Fibroblast of skin of back (primary cell): ENCODE measurements at places on chromosomes 13 and 19.
A peak's percentile ranks its signal among the peaks of the same experiment; 100 is the strongest.

- no peak for DNase-seq
These were observed 1775.7 kb downstream of the PCDH9 start for GRCh38 chr13:65454403-65454802.

DNA sequence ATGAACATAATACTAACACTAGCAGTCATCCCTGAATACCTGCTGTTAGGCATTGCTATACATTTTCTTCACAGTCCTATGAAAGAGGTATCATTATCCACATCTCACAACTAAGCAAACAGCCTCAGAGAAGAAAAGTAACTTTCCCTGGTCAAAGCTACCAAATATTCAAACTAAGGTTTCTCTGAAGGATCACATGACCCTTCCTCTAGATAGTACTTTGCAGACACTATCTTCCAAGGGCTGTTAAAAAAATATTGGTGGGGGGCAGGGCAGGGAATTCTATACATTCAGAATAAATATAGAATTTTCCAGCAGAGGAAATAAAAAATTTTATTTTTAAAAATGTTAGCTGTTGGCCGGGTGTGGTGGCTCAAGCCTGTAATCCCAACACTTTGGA is 3.1 kb downstream of the SLC25A30 start:
- no peak for DNase-seq

GRCh38 chr13:51584731-51585672 is 740 bp downstream of the WDFY2 start:
- peak; percentile 51 for DNase-seq

DNA sequence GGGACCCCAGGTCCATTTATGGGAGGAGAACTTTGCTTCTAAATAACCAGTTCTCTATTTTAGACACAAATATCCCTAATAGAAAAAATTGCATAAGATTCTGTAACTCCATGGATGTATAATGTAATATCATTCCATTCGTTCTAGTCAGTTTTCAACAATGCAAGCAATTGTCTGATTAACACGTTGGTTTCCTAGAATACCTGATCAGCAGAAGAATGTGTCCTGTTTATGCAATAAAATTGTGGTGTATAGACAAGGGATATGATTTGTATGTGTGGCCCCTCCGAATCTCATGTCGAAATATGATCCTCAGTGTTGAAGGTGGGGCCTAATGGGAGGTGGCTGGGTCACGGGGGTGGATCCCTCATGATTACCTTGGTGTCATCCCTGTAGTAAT is 62.1 kb downstream of the RUBCNL start:
- DNase-seq = peak; percentile 50

DNA sequence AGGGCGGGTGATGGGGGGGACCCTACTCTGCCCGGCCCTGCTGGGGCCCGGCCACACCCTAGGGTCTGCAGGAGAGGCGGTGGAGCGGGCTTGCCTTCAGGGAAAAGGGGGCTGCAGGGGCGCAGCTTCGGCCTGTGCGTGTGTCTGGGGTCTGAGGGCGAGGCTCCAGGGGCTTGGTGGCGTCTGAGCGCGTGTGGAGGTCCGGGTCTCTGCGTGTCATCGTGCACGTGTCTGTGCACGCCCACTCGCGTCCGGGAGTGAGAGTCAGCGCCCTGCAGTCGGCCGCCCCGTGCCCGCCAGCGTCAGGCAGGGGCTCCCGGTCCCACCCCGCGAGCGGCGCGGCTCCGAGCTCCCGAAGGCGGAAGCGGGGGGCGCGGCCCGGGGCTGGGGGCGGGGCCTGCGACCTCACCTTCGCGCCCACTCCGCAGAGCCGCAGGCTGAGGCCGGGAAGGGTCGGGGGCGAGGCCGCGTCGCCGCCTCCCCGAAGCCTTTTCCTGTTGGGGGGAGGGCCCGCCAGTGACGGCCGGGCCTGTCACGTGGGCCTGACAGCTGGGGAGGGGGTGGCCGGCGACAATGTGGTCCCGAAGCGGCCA is at the start of gene ARHGAP45:
TSS of gene ARHGAP45 (plus strand) at position 420 of the 593 bp plus-strand sequence. CDS start 239 bp downstream, outside the sequence.
- no peak for DNase-seq

DNA sequence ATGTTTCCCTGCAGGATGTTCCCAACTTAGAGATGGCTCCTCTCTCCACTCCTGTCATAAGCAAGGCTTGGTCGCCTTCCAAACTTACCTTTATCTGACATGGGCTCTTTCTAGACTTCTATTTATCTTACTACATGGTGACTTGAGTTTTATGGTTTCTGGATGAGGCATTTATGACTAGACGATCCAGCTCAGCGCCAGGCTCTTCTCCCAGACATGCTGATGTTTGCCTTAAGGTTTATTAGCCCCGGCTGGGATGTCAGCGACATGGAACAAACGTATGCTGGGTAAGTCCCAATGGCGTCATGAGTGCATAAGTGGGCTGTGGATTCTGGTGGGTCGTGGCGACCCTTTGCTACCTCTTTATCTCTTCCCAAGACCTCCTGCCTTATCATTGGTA is 39.8 kb upstream of the SLC15A1 start:
- DNase-seq = no peak

GRCh38 chr19:3760871-3761361 is 576 bp downstream of the APBA3 start:
- DNase-seq = no peak

GRCh38 chr19:32870981-32871451 is 1.4 kb upstream of the SLC7A9 start:
- no peak for DNase-seq

GRCh38 chr19:2629491-2630351 is 72.8 kb downstream of the GNG7 start:
- no peak for DNase-seq

DNA sequence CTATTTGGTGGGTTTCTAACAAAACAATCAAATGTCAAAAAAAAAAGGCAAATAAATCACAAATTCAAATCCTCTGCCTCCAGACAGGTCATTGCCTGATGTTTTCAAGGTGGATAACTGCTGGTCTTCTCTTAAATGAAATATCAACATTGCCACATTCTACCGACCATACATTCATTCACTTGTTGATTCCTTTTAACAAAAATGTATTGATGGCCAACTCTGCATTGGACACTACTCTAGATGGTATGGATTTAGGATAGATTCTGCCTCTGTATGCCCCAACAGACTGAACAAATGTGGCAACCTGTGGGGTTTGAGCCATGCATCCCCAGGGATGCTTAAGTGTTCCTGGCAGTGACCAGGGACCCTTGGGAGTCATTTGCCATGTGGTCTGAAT is 87.6 kb upstream of the STK24 start:
- no peak for DNase-seq

- no peak for DNase-seq
These were observed 16.0 kb downstream of the PRKCSH start for GRCh38 chr19:11451327-11451870.

DNA sequence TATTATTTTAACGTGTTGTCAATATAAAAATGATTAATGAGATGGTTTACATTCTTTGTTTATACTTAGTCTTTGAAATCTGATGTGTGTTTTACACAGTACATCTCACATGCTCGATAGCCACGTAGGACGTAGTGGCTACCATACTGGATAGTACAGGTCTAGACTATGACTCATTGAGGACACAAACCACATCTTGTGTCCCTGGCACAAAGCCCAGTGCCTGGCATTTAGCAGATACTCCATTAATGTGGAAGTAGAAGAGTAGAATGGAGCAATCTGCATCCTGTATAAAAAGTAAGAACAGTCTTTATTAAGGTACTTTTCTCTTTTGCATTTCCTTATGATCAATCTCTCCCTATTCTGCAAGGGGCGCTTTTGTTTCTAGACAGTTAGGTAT is 49.0 kb upstream of the FRY start:
- DNase-seq = peak; percentile 95

DNA sequence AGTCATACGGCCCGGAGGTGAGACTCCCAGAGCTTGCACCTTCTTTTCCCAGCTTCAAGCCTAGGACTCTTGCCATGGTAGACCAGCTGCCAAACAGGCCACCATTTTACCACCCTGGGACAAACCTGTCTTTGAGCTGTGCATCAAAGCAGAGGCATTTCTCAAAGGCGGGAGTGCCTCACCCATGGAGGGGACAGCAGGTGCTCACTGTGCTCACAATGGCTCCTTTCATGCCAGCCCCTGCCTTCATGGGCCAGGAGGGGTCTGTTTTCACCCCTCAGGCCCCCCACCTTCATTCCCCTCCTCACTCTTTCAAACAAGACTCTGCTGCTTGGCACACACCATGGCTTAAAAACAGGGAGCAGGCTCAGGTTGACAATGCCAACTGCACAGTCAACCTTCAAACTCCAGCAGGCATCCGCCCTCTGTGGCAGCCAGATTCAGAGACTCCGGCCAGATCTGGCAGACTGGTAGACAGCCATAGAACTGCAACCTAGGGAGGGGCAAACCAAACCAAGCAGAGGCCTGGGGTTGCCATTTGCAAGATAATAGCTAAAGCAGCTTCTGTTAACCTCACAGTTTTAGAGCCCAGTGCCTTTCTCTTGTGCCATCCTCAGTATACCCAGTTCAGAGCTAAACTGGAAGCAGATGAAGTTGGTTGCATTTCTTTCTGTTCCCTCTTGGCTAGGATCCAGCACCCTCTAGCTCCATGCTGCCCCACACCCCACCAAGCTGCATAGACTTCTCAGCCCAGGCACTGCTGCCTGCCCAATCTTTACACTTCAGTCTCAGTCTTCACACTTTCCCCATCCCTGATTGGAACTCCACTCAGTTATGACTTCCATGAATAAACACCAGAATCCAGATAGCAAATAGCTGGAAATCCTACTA is 93.9 kb upstream of the SPATA13 start:
- DNase-seq = no peak

DNA sequence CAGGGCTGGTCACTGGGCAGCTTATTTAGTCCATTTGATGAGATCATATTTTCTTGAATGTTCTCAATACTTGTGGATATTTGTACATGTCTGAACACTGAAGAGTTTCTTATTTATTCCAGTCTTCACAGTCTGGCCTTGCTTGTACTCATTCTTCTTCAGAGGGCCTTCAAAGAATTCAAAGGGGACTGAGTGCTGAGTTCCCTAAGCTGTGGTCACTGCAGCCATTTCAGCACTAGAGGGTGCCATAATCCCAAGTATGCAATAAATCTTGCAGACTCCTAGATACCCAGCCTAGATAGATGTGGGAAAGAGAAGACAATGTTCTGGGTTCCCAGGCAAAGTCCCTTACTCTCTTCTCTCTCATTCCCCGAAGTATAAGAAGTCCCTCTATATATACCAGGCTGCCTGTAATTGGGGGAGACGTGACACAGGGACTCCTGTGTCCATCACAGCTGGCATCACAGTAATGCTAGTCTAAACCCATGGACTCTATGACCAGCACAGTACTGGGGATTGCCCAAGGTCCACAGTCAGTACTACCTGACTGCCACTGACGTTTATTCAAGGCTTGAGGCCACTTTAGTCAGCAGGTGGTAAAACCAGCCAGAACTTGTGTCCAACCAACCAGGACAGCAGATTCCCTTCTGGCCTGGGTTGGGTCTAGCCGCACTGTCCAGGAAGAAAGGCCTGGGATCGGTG is 8.9 kb upstream of the VN1R1 start:
- peak; percentile 41 for DNase-seq

- DNase-seq = no peak
These were observed 1.8 kb downstream of the ABHD13 start for GRCh38 chr13:108220041-108220440.

- DNase-seq = no peak
These were observed 11.9 kb downstream of the SNRPA start for GRCh38 chr19:40762754-40763470.

- DNase-seq = peak; percentile 64
These were observed at the start of gene GSX1 for GRCh38 chr13:27792393-27793218. TSS of gene GSX1 (plus strand) at chr13:27792483. CDS start at chr13:27792691, 208 bp downstream.

- DNase-seq = peak; percentile 42
These were observed 112.4 kb upstream of the RNF113B start for GRCh38 chr13:98289339-98289945.

GRCh38 chr13:92122186-92122853 is 723.9 kb downstream of the GPC5 start:
- DNase-seq = no peak

DNA sequence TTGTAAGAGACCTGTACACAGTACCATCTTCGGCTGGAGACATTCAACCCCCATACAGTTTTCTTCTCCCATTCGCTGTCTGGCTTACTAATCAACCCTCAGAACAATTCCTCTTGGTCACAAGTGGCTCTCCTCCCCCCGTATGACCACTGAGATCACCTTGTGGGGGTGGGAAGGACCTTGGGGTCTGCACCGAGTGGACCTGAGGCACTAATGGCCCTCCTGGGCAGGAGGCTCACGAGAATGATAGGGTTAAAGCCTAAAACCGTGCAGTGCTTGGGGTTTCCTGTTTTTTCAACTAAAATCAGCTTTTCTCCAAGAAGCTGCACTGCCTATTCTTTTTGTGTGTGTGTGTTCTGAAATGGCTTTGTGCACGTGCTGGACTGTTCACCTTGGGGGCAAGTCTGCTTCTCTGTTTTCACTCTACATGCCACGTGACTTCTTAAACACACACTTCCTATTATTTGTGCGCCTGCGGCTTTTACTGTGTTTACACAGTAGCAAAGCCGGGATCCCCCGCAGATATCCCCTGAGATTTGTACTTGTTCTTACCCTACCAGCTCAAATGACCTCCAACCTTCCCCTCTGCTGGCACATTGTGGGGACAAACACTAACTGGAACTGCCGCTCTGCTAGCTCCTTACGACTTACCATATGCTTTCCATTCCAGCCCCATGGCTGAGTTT is 12.3 kb downstream of the RBM26 start:
- DNase-seq = peak; percentile 25

- DNase-seq = no peak
These were observed 2.1 kb downstream of the POU4F1 start for GRCh38 chr13:78601124-78601873.

GRCh38 chr19:1105008-1105872 is 1.4 kb downstream of the GPX4 start:
- DNase-seq = peak; percentile 42

DNA sequence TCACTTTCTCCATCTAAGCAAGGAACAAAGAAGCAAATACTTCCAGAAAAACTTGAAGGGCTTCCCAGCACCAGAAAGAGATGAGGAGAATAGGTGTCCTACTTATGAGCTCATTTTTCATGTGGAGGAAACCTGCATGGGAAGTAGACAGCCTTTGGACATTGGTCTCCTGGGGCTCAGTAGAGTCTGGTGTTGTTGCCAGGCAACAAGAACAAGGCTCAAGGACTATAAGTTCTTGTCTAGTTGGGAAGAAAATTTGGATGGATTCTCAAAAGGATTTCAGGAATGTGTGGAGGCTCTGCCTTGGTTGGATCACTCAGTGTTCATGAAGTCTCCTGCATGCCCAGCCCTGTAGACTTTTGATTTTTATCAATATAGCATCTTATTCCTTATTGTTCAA is 84.5 kb downstream of the MBNL2 start:
- DNase-seq = peak; percentile 47

DNA sequence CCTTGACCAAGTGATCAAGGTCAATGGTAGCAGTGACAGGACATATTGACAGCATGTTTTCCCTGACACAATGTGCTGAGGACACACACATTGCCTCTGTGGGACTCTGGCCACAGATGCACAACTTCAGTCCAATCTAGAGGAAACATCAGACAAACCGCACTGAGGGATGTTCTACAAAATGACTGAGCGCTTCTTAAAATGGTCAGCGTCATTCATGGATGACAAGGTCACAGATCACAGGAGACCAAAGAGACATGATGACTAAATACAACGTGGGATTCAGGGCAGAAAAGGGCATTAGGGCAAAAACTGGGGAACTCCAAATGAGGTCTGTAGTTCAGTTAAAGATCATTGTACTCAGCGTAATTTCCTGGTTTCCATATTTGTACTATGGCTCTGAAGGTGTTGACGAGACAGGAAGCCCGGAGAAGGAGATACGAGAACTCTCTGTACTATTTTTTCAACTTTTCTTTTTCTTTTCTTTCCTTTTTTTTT is 20.6 kb downstream of the PBX4 start:
- DNase-seq = no peak

GRCh38 chr19:39157275-39157996 is 31.9 kb downstream of the PAK4 start:
- DNase-seq = no peak

- DNase-seq = no peak
These were observed 6.6 kb downstream of the PTBP1 start for GRCh38 chr19:803686-804418.
